ENCODE measurements at places on chromosomes 12 and 14.

DNA sequence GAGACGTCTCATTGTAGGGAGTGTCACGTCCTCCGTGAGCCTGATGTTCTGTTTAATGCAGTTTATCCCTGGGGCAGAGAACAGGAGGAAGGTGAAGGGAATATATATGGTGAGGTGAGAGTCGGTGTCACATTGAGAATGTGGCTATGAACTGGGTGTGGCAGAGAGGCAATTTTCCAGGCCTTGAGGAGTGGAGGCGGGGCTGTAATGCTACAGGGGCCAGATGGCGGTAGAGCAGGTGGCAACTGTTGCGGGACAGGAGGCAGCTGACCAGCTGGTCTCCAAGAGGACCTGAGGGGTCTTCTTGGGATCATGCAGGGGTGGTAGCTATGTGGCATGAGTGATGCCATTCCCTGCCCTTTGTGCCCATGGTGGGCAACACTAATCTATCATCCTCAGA is 59.6 kb downstream of the CACNA1C start:
- no peak for DNase-seq

DNA sequence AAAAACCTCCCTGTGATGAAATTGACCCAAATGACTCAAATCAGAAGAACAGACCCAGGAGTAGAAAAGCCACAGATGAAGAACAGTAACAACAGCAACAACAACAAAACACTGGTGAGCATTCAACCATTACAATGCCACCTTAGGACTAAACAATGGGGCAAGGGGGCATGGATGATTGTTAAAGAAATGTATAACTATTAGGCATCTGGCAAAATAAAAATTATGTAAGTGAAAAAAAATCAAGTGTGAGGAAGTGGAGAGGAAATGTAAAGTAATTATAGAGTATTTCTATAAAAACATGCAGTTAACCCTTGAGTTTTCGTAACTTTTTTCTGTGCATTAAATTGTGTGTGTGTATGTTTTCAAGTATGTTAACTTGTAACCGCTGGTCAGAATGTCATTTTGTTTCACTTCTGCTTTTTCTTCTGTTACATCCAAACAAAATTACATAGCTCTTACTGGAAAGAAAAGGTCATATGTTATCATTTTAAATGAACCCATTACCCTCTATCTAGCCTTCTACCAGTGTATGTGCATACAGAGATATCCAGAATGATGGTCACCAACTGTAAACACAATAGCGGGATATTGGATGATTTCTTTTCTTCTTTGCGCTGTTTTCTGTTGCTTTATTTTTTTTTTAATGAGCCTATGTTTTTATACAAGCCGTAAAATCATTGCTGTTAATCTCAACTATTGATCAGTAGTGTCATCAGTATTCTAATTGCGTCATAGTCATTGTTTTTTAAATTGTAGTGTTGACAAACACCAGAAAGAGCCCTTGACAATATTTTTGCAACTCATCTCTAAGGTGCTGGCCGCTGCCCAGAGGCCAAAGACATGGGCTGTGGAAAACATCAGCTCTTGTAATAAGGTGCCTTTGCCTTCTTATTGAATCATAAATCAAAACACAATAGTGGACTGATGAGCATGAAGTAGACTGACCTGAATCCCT is 170.6 kb downstream of the CRADD start:
- DNase-seq: no peak

DNA sequence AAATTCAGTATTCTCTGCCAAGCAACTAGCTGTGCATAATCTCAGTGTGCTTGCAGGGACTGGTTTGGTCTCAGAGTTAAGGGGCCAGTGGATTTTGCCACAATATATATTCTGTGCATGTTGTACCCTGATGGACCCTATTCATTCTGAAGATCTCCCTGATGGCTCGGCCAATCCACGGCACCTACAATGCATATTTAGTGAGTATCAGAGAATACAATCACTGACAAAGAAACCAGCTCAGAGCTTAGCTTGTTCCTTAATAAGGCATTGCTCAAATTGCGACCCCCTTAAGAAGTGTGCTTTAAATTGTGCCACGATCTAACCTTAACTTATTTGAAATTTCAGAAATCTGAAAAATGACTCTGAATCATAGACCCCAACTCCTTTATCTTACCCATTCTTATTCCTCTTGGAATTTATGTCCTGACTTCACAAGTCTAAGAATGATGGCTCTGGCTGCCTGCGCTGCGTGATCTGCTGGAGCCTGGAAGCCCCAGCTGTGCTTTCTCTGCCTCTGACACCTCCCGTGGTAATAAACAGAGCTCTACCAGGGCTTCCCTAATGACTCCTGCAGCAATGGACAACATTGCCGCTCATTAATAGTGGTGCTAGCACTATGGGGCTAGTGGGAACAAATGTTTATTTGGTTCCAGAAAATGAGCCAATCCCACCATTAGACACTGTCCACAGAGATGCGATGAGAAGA is 9.0 kb upstream of the DCAF4 start:
- no peak for DNase-seq

DNA sequence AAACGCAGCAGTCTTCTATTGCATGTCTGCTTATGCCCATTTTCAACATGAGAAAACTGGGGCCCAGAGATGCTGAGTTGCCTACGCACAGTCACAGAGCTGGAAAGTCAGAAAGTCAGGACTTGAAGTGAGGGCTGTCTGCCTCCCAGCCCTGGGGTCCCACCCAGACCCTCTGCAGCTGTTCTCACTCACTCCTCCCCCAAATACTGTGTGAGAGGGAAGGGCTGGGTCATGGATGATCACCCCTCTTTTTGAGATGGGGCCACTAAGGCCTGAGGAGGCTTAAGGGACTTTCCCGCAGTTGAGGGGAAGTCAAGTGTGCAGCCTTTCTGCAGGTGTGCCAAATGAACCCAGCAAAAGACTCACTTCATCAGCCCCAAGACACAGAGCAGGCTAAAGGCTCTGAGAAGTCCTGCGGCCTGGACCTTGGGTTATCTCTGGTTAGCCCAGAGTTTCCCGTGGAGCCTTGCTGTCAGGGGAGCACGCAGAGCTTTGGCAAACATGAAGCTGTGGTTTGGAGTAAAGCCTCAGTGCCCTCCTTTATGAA is 18.7 kb downstream of the DTX1 start:
- DNase-seq: no peak

- no peak for DNase-seq
Measured at GRCh38 chr12:67193704-67194103, 75.5 kb upstream of the CAND1 start.

- DNase-seq: peak; percentile 13
Measured at GRCh38 chr12:22333713-22334409, 646 bp downstream of the ST8SIA1 start.

DNA sequence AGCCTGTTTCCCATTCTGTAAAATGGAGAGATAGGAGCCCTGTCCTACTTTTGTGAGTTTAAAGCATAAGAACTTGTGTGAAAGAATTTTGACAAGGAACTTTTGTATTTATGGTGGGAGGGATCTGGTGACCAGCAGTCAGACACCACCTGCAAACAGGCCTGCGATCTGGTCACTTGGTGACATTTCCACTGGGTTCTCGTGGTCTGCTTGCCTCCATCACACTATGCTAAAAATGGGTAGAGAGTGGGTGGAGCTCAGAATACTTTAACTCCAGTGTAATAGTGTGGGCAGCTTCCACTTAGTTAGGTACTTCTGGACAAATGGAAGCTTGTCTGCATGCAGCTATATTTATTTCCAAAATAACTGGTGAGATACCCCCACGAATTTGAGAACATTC is 26.5 kb upstream of the PLXNC1 start:
- no peak for DNase-seq

GRCh38 chr12:117190210-117190781 is at the start of gene FBXO21:
TSS of gene FBXO21 (minus strand) at chr12:117190470. CDS start at chr12:117190456, 14 bp downstream.
- peak; percentile 91 for DNase-seq

GRCh38 chr12:91732086-91732485 is 413.6 kb downstream of the BTG1 start:
- no peak for DNase-seq

GRCh38 chr14:95509495-95509894 is 7.0 kb downstream of the SYNE3 start:
- DNase-seq: no peak

DNA sequence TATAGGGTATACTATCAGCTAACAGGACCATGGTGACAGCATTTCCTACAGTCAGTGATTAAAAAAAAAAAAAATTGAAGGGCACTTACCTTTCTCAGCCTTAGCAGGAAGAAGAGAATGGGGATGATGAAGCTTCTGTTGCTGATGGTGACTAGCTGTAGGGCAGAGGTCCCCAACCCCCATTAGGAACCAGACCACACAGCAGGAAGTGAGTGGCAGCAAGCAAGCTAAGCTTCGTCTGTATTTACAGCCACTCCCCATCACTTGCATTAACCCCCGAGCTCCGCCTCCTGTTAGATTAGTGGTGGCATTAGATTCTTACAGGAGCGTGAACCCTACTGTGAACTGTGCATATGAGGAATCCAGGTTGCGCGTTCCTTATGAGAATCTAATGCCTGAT is 91.3 kb upstream of the USP44 start:
- no peak for DNase-seq

DNA sequence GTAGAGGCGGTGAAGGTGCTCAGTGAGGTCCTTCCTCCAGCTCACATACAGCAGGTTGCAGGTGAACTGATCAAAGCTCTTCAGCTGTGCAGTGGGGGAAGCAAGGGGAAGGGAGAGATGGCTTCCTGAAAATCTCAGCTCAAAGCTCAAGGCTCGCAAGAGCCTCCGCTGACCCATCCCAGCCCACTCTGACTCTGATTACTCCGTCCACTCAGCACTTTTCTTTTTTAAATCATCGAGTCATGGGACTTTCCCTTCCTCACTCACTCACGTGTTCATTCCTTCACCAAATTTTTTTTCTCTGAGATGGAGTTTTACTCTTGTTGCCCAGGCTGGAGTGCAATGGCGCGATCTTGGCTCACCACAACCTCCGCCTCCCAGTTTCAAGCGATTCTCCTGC is 4.7 kb downstream of the ABCD4 start:
- DNase-seq: no peak

All from activated effector memory CD4-positive, alpha-beta T cell treated with Interleukin-2 at 50 U/mL for 16 hours (primary cell).